CMK (cell line): ENCODE measurements at places on chromosomes 1 and 21.

GRCh38 chr1:54413295-54413694 is 7.1 kb upstream of the SSBP3 start:
- DNase-seq: no peak

GRCh38 chr1:199081739-199082138 is 442.9 kb downstream of the PTPRC start:
- no peak for DNase-seq

DNA sequence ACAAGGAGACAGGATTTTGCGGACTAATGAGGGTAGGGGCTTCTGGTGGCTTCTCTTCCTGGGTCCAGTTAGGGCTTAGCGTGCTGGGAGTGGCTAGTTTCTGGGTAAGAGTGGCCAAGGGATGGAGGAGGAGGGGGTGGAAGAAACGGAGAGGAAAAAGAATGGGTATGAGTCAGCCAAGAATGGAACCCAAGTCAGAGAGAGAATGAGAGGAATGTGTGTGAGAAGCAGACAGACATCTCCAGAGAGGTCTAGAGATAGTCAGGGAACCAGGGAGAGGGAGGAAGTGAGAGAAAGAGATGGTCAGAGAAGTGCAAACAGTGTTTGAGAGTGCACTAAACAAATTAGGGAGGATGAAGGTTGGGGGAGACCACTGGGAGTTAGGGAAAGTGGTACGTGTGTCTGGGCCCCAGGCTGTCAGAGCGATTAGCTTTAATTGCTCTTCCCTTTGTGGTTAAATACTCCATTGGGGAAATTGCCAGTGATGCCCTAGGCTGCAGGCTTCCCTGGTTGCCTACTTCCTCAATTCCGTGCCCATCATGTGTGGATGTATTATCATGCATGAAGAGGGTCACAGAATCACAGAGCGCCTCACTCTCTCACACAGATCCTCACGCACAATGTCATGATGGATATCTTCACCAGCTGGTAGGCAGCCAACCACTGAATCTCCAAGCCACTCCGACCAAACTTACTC is 1.4 kb downstream of the PEA15 start:
- no peak for DNase-seq

GRCh38 chr1:203268901-203269653 is 36.2 kb upstream of the BTG2 start:
- peak; percentile 69 for DNase-seq
